Adipocyte (in vitro differentiated cells): ENCODE measurements at places on chromosomes 2 and 18.

DNA sequence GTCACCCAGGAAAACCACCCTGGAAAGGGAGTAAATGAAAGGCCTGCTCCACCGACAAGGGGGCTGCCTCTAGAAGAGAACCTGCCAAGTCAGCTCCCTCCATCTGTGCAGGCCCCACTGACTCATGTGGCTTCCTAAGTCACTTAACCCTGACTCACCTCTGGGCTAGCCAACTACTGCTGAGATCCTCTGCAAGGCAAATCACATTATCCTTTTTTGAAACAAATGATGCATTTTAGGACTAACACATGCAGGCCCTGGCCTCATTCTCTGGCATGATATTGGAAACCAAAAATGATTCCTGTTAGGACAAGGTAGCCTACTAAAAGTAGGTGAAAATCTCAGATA lies 474.6 kb downstream of the EPHA4 start:
- peak; percentile 16 for DNase-seq

DNA sequence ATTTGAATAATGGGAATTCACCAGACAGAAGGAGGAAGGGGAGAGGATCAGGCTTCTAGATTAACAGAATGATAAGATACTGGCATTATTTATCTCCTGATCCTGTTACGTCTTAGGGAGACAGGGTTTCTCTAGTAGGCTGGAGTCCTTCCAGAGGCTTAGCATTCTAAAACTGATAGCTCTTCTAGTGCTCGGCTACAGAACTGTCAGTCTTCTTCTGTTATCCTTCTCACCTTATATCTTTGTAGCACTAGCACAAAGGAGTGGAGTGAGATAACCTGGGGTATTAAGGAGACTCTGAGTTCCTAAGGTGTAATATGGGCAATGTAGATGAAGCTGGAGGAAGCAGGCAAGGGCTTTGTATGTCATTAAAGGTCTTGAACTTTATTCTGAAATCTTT lies 52.1 kb downstream of the PIKFYVE start:
- DNase-seq = no peak

DNA sequence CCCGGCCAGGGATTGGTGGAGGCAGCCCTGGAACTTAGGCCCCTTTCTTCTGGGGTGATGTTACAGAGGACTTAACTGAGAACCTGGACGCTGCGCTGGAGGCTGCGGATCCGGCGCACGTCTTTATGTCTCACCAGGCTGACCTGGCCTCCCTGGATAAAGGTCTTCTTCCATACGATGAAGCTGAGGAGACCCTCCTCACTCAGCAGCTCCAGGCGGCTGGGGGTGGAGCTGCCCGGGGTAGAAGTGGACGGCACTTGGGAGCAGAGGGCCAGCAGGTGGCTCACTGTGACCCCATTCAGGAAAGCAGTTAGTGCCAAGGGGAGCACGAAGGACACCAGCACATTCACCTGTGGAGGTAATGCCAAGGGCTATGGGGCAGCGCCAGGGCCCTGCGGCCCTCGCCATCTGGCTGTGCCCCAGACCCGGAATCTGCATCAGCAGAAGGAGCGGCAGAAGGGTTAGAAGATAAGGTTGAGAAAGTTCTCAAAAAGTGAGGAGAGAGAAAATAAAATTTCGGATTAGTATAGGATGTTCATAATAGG lies 8.0 kb downstream of the NTSR2 start:
- DNase-seq = no peak

DNA sequence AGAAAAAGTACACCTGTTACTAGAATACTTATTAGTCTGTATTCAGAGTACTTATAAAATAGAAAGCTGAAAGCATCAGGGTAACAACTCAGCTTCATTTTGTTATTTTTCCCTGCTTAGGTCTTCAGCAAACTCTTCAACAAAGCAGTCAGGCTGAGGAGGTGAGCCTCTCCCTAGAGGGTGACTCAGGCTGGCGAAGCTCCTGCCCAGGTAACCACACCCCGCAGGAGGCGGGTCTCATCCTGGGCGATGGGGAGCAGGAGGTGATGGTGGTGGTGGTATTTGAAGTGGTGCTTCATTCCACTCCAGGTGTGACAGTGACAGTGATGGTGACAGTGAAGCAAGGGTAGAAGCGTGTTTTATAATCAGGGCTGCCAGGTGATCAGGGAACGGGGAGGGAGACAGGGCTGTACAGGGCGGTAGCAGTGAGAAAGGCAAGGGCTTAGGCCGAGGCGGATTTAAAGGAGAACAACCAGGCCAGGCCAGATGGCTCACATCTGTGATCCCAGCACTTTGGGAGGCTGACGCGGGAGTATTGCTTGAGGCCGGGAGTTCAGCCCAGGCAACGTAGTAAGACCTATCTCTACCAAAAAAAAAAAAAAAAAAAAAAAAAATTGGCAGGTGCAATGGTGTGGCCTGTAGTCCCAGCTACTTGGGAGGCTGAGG lies 127.1 kb downstream of the SOCS6 start:
- no peak for DNase-seq

DNA sequence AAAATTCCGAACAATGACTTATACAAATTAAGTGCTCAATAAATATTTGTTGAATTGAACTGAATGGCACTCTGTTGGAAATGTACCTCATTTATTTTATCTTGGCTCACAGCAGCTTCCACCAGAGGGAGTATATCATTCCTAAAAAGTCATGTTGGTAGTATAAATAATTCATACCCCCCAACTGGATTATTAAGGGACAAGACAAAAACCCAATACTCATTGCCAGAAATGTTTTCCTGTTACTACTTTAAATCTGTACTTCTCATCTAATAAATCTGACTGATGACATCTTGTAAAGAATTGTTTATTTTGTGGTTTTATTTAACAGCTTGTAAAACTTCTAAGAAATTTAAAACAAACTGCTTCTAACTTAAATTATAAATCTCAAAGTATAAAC lies 163.9 kb downstream of the CDH2 start:
- DNase-seq = peak; percentile 58

- DNase-seq = peak; percentile 64
Observed at GRCh38 chr18:73785300-73785699, 362.3 kb downstream of the FBXO15 start.

GRCh38 chr18:45161850-45162249 lies 453.4 kb upstream of the SLC14A2 start:
- DNase-seq = no peak

- peak; percentile 47 for DNase-seq
Observed at GRCh38 chr2:48694149-48694548, 61.4 kb downstream of the LHCGR start.

DNA sequence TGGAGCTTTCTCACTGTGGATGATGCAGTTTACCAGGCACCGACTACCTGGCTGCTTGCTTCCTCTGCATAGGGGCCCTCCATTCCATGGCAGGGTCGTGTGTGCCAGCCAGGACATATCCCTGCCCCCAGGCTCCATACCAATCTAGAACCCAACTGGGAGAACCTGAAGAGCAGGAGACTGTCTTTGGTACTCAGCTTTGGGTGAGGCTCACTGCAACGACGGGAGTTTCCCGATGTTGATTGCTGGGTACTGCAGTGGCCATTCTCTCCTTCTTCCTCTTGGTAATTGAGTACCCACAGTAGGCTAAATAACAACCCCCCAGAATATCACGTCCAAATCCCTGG lies 133.3 kb upstream of the SERTAD2 start:
- no peak for DNase-seq

DNA sequence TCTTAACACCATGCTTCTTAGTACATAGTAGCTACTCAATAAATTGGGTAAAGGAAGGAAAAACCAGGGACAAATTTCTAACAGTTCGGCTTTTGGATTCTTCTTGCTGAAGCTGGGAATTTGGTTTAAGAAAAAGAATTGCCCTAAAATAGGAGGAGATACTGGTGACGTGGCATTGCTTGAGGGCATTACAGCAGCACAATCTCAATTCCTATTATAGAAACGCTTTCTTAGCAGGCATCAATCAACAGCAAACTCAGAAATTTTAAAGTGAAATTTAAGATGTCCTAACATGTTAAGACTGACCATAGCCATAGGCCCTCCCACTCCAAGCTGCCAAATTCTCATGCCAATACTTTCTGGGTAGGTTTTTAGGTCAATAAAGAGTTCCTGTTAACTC lies 169.5 kb downstream of the SRBD1 start:
- no peak for DNase-seq

DNA sequence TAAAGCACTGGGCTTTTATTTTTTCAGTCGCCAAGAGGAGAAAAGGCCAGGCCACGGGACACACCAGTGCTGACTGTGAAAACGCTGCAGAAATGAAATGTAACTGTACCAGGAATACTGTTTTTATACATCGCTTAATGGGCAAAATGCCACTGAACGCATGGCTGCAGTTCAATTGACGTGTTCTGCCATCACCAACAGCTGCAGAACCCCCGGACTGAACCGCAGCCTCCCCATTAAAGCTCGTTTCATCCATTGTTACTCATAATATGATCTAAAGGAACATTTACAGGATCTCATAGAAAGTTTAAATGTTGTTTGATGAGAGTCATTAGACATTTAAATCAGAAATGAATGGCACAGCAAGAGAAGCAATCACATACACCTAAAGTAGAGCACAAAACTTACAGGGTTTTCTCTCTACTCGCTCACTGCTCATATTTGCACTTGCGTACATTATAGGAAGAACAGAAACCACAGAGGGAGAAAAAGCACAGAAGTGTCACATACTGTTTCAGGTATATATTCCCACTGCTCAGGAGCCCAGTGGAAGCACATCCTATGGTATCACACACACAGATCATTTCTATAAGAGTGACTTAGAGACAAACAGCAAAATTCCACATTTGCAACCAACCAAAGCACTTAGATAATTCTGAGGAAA lies 35.3 kb downstream of the TCF4 start:
- no peak for DNase-seq

GRCh38 chr2:112542984-112543661 lies 858 bp downstream of the POLR1B start:
- DNase-seq = peak; percentile 38

- DNase-seq = no peak
Observed at GRCh38 chr2:197212344-197213262, 98.0 kb downstream of the ANKRD44 start.

- DNase-seq = no peak
Observed at GRCh38 chr2:96824079-96824870, 8.2 kb downstream of the CNNM3 start.

- DNase-seq = no peak
Observed at GRCh38 chr2:198660501-198660900, 797.2 kb downstream of the SATB2 start.

GRCh38 chr2:199581935-199582360 lies 124.2 kb upstream of the SATB2 start:
- DNase-seq = no peak

DNA sequence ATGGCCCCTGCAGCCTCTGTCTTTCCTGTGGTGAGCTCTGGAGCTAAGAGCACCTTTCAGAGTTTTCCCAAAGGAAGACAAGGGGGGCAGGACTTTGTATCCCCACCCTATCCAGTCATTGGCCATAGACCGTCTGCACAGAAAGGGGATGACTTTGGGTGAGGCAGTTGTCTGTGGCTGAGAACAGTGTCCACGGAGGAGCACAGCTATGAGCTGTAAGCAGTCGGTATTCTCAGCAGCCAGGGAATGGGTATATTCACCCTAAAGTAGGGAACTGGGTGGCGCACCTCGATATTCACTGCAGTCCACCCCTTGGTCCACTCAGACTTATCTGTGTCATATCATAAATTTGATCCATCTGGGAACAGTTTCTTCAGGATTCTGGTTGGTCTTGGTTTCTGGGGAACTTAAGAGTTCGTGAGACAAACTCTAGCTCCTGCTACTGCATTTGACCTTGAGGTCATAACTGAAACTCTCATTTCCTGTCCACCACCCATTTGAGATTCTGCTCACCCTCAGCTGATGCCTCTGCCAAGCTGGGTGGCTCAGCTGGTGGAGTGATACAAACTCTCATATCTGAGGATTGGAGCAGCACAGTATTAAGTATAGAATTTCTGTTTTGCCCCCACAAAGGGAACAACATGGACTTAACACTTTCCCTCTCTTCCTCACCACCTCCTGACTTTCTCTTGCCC lies 45.2 kb upstream of the SCG2 start:
- no peak for DNase-seq

GRCh38 chr2:38886063-38886462 lies 3.6 kb upstream of the ARHGEF33 start:
- DNase-seq = no peak

- DNase-seq = no peak
Observed at GRCh38 chr2:209160800-209161588, 262.9 kb upstream of the MAP2 start.

DNA sequence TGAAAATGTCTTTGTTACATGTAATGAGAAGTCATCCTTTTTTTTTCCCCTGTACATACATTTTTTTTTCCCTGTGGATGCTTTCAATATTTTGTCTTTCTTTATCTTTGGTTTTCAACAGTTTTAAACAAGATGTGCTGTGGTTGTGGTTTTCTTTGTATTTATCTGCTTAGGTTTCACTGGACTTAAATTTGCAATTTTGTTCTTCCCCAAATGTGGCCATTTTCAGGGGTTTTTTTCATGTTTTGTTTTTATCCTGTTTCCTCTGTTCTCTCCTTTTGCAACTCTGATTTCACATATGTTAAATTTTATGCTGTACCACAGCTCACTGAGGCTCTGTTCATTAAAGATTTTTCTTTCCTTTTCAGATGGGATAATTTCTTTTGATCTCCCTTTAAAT lies 41.7 kb downstream of the GALNT1 start:
- DNase-seq = no peak

DNA sequence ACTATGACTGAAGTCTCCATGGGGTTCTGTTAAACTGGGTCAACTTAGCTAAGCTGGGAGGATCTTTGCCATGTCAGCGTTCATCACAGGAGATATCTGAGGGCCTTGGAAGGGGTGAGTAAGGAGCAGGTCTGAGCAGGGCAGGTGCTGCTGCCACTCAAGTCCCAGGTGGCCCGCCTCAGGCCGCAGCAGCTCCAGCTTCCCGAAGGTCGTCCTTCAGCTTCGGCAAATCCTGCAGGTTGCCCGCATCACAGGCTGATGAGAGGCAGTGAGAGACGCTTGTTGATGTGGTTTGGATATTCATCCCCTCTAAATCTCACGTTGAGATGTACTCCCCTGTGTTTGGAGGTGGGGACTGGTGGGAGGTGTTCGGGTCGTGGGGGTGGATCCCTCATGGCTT lies 166.6 kb downstream of the VAPA start:
- DNase-seq = no peak

DNA sequence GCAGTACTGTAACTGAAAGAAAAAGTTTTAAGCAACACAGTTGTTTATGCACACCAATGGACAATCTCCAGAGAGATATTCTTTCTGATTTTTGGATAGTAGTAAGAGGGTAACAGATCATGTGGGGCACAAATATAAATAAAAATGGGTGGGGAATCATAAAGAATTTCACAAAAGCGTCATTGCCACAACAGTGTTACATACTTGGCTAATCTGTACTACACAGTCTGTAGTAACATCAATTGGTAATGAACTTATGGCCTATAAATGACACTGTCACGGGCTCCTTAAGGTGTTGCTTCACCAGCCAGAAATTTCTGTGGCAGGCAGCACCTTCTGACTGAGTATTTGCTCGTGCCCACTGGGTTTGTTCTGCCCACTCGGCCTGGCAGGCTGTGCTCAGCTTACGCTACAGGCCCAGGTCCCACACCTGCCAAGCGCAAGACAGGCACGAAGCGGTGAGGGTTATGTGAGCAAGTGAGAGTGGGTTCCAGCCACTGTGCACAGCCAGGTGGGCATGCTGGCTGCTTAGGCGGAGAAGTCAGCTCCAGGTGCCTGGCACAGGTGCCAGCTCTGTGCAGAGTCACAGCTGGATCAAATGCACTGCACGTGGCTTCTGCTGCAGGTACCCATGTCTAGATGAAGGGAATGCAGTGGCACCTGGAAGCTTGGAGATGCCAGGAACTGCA lies 532.5 kb upstream of the SLC39A10 start:
- no peak for DNase-seq
